ENCODE measurements at places on chromosomes 7 and 10. TPM values are rescaled to one million over a fixed set of nuclear protein-coding genes. Genes with fewer than 3 reads are reported as not detected.

- DNase-seq, result no peak
Observed at GRCh38 chr10:116878123-116878522, 28.8 kb downstream of the ENO4 start.

GRCh38 chr10:71857934-71858890, 7.2 kb upstream of the PSAP start:
- no peak for DNase-seq

- no peak for DNase-seq
Observed at GRCh38 chr7:132377015-132377414, 199.3 kb downstream of the PLXNA4 start.

DNA sequence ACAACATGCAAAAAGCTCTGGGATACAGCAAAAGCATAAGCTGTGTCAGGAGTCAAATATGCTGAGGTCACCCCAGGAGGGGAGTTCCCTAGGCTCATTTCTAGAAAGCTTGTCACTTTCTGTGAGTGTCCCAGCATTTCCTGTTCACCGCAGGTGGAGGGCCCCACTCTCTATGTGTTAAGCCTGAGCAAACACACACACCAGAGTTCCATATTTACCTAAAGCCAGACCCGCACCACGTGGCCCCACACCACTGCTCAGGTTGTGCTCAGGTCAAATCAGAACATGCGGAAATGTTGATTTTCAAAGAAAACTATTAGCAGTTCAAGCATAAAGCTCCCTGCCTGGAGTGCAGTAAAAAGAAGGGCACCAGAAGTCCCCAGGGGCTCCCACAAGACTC, 259.6 kb upstream of the PPP2R2D start:
- no peak for DNase-seq

DNA sequence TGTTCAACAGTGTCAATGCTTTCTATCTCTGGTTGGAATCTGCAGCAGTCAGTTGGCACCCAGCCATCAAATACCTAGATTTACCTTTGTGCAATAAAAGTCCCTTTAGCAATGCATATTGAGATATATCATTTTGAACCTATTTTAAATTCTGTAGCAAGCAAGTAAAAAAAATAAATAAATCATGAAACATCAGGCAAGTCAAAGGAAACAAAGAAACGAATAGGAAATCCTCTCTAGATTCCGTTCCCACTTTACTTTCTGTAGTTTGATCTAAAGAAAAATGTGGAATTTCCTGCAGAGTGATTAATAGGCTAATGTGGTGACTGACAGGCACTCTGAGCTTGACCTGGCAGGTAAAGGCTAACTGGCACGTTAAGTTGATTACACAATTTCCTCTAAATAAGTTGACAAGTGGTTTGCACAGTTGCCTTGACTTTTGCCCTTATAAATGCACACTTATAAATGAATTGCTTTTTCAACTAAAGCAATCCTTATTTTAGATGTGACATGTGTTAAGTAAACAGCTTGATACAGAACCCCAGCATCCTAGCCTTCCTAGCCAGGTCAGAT, 208.1 kb upstream of the TCF7L2 start:
- no peak for DNase-seq

- no peak for DNase-seq
Observed at GRCh38 chr7:123169065-123169464, 30.7 kb downstream of the SLC13A1 start.

GRCh38 chr7:2237109-2237602, 4.4 kb upstream of the MAD1L1 start:
- DNase-seq, result no peak

DNA sequence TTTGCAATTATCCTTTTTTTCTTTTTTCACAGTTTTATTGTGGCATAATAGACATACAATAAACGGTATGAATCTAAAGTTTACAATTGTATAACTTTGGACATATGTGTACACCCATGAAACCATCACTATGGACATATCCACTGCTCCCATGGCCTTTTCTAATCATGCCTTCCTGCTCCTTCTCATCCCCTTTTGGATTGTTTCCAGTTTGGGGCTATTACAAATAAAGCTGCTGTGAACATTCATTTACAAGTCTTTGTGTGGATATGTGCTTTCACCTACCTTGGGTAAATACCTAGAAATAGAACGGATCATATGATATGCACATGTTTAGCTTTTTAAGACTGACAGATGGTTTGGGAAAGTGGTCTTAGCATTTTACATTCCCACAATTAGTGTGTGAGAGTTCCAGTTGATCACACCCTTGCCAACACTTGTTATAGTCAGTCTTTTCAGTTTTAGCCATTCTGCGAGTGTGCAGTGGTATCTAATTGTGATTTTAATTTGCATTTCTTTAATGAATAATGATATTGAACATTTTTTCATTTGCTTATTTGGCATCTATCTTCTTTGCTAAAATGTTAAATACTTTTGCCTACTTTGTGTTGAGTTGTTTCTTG, 120.9 kb upstream of the KAT6B start:
- DNase-seq, result no peak

DNA sequence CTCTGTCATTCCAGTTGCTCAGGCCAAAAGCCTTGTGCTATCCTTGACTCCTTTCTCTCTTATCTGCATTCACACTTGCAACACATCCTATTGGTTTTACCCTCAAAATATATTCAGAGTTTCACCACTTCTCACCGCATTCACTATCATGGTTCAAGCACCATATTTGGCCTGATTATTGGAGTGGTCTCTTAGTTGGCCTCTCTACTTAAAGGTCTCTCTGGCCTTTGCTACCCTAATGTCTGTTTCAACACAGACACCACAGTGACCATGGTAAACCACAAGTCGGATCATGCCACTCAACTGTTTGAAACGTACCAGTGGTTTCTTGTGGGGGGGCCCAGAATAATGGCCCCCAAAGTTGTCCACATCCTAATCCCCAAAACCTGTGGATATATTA, 15.2 kb upstream of the PDZD8 start:
- no peak for DNase-seq

DNA sequence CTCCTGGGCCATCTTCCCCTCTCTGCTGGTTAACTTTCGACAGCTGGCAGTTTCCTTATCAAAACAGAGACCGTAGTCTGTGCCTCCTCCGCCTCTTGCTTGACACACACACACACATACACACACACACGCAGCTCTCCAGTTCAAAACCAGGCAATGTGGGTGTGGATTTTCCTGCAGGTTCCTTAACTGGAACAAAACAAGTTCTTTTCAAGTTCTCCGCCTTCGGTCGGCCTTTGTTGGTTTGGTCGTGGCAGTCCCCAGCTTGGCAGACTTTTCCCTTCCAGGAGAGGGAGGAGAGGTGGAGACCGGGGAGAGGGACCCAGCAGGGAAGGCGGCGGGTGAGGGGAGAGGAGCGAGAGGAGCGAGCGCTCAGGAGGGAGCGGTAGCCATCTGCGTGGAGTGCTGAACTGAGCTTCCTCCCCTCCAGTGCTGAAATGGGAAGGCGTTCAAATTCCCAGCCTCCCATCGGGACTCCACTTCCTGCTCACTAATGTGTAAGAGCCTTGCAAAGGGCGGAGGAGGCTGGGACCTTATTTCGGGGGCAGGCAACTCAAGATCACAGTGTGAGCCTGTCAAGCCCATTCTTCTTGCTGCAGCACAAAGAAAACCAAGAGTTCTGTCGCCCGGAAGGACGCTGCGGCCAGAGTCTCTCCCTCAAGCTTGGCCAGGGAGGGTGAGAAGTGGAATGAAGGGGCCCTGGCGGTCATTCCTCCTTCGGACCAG, 120.6 kb downstream of the PRPF18 start:
- DNase-seq, result peak; percentile 14

DNA sequence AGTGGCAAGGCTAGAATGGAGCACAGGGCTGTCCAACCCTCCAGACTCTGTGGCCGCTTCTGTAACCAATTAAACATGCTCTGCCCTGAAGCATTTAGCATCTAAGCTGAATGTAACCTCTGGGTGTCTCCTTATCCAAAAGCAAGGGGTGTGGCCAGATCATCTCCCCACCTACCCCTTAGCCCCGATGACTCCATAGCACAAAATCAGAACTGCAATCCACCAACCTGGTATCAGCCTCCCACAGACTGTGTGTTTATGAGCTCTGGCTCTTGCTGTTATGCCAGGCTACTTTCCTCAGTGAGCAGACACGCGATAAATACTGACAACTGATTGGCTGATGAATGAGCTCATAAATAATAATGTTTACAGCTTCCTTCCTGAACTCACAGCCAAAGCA, 3.2 kb downstream of the FRMD4A start:
- DNase-seq, result no peak

GRCh38 chr10:123081896-123082295, 53.9 kb upstream of the HMX3 start:
- no peak for DNase-seq

DNA sequence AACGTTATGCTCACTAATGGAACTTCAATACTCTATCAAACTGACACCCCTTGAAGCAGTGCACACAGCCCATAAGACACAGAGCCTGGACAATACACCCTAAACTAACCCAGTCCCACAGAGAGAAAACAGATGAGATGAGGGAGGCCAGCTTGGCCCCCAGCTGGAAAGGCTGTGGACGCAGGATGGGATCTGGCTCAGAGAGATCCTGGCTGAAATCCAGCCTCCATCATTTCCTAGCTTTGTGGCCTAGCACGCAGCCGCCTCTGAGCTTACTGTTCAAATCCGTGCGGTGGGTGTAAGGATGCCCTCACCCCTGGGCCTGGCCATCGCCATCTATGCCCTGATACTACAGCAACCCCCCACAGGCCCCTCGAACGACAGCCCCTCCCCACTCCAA, 32.7 kb downstream of the SNX8 start:
- DNase-seq, result no peak

DNA sequence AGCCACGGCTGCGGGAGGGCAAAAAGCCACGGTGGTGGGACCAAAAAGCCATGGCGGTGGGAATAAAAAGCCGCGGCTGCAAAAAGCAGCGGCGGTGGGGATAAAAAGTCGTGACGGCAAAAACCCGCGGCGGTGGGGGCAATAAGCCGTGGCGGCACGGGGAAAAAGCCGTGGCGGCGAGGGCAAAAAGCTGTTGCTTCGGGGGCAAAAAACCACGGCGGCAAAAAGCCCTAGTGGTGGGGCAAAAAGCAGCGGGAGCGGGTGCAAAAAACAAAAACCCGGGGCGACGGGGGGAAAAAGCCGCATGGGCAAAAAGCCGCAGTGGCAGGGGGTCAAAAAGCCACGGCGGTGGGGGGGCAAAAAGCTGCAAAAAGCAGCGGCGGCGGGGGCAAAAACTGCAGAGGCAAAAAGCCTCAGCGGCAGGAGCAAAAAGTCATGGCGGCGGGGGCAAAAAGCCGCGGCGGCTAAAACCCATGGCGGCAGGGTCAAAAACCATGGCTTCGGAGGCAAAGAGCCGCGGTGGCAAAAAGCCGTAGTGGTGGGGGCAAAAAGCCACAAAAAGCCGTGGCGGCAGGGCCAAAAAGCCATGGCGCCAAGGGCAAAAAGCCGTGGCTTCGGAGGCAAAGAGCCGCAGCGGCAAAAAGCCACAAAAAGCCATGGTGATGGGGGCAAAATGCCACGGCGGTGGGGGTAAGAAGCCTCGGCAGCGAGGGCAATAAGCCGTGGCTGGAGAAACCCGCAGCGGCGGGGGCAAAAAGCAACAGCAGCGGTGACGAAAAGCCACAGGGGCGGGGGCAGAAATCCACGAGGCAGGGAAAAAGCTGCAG, 525.8 kb downstream of the ZNF33B start:
- DNase-seq, result no peak

Gene RNF133
- not detected for total RNA-seq

Gene OR2A42
- 0.04 TPM for total RNA-seq

Gene ANKRD22
- total RNA-seq, result 0.48 TPM

Gene DRGX
- total RNA-seq, result not detected

All from activated CD4-positive, alpha-beta T cell treated with anti-CD3 and anti-CD28 coated beads, Interleukin-2, amount 10 ng/mL, durations not matched to agents 7 days and 5 days (primary cell).